ENCODE measurements at places on chromosomes 16 and 17.

- DNase-seq, result no peak
These were observed 3.4 kb upstream of the PITPNM3 start for GRCh38 chr17:6559753-6560215.

DNA sequence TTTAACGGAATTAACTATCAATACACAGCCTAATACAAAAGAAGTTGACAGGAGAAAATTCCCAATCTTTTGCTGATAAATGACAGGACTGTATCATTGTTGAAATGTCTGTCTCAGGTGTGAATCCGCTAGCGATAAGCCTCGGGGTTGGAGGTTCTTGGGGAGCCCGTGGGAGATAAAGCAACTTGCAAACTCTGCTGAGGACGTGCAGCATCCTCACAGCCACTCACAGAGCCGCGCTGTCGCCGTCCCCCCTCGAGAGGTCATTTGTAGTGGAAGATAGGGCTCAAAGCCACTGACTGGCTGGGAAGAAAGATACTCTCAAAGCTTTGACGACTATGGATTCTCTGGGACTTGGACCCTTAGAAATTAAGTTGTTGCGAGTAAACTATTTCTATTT is 17.0 kb downstream of the MAP1LC3B start:
- DNase-seq, result no peak

DNA sequence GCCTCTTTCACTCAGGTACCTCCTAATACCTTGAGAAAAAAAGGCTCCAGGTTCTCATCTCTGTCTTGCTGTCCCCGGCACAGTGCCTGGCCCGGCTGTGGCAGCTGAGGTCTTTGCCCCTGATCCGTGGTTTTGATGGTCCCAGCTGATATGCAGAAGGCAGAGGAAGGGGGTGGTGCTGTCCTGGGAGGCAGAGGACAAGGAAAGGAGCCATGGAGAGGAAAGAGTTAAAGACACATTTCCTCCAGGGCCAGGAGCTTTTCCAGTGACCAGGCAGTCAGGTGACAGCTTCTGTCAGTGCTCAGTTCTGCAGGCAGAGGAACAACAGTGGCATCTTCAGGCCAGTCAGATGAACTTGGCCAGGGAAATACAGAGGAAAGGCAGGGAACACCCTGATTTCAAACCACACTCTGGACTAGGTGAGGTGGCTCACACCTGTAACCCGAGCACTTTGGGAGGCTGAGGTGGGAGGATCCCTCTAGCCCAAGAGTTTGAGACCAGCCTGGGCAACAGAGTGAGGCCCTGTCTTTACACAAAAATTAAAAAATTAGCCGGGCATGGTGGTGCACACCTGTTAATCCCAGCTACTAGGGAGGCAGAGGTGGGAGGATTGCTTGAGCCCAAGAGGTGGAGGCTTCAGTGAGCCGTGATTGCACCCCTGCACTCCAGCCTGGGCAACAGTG is 3.3 kb upstream of the COG1 start:
- no peak for DNase-seq

GRCh38 chr16:10933865-10934264 is 8.4 kb downstream of the DEXI start:
- no peak for DNase-seq

DNA sequence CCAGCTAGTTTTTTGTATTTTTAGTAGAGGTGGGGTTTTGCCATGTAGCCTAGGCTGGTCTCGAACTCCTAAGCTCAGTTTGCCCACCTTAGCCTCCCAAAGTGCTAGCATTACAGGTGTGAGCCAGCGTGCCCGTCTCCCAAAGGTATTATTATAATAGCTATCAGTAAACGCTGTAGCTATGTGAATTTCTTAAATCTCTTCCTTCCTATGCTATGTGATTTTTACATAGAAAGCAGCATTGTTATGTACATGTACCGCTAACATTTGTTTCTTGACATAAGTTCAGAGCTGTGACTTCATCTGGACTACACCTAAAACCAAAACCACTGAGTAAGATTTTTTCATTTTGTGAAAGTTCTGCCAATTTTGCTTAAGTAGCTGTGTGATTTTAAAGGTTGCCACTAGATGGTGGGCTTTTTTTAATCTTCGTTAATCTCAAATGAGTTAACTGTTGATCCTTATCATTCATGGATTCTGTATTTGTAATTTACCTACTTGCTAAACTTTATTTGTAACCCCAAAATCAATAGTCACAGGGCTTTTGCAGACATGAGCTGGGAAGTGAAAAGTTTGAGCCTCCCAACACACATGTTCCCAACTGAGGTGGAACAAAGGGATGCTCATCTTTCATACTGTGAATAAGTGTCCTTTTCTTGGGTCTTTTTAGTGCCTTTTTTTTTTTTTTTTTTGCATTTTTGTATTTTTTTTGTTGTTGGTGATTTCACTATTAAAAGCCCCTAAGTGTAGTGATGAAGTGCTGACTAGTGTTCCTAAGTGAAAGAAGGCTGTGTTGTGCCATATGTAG is 21.9 kb downstream of the PRKAR1A start:
- no peak for DNase-seq
